ENCODE measurements at places on chromosomes 6 and 20.

GRCh38 chr20:4507288-4507719 lies 214.4 kb upstream of the PRND start:
- no peak for DNase-seq

DNA sequence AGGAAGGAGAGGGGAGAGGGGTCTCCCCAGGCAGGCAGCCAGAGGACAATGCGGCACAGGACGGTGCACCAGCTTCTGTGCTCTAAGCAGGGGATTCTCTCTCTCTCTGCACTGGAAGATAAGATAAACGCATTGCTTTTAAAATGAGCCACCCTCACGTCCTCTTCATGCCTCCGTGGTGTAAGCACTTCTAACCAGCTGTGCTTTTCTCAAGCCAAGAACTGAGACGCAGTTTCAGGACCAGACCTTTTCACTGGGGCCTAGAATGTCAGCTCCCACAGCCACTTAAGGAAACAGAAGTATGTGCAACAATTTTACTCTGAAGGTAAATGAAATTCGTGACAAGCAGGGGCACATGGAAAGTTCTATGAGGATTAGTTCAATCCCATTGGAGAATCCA lies 82.4 kb downstream of the PSMB1 start:
- no peak for DNase-seq

GRCh38 chr6:108114841-108115597 lies 40.5 kb upstream of the OSTM1 start:
- DNase-seq = no peak

GRCh38 chr6:92687278-92687677 lies 732.1 kb downstream of the EPHA7 start:
- no peak for DNase-seq

DNA sequence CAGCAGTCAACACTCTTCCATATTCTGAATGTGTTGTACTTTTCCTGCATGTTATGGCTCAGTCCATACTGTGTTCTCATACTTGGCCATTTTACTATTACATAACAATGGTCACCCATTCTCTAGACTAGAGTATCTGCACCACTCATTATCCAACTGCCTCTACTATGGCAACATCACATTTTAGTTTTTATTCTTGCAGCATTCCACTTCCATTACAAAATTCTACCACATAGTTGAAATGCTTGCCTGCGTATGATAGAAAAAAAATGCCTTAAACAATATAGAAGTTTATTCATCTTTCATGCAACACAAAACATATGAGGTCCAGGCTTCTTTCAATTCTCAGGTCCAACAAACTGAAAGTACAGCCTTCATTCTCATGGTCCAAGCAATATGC lies 128.0 kb downstream of the TENT5A start:
- no peak for DNase-seq

- DNase-seq = no peak
These were observed 5.0 kb downstream of the SPATA2 start for GRCh38 chr20:49910340-49910706.

- no peak for DNase-seq
These were observed 120.1 kb downstream of the CLIC5 start for GRCh38 chr6:45895569-45895968.

DNA sequence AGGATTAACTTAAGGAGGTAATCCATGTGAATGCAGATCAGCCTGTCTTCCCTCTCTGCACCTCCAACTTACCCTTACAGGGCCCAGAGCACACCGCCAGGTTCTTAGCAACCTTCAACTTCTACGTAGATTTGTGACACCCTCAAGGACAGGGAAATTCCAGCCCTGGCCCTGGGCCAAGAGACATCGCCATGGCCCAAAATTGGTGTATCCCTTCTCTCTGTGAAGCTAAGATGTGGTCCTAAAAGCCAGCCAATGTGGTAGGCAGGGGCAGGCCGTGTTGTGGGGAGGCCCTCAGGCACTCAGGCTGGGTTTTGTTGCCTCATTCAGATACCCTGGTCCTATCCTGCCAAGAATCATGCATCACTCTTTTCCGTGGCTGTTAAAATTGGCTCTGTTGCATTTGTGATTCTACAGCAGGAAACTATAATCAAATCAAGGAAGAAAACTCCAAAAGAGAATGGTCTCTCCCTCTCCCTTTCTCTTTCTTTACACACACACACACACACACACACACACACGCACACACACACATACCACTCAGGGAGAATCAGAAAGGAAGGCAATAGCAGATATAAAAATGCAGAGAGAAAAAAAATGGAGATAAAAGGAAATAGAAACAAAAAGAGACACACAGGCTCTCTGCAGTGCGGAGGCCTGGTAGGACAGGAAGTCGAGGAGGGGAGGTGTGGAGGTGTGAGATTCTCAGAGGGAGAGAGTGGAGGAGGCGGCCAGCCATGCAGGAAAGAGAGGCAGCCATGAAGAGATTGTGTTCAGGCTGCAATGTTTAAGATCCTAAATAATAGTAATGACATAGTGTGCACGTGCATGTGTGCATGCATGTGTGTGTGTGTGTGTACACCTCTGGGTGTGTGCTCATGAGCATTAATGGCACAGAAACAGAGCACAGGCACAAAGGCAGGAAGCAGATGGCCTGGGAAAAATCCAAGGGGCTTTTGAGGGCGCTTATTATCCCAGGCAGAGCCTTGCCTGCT lies 201.8 kb upstream of the LRFN2 start:
- no peak for DNase-seq

DNA sequence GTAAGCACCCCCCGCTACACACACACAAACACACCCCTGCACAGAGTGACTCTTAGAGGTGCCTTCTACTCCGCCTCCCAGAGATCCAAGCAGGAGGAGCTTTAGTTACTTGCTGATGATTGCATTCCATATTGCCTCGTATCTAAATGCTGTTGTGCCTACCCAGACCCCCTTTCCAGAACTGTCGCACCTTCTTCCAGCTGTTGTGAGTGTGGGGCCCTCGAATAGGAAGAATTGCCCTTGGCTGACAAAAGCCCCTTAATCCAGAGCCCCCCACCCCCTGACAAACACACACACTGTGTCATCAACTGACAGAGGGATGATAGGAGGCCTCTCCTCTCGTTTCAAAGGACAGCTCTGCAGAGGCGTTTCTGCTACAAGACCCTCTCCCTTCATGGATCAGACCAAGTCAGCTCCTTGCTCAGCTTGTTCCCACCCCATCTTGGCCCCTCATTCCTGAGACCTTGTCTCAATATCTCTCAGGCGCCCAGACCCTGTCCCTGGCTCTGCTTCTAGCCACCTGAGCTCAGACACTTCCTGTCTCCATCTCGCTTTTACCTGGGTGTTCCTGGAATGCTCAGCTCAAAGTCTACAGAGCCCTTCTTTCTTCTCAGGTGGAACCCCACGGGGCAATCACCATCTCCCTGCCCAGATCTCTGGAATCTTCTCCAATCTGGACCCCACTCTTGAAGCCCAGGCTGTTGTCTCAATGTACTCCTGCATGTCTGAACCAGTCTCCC lies 4.0 kb upstream of the VSX1 start:
- DNase-seq = no peak

GRCh38 chr6:154267508-154268106 lies 89.0 kb downstream of the IPCEF1 start:
- DNase-seq = no peak

GRCh38 chr6:137951064-137951597 lies 84.1 kb downstream of the TNFAIP3 start:
- DNase-seq = no peak

DNA sequence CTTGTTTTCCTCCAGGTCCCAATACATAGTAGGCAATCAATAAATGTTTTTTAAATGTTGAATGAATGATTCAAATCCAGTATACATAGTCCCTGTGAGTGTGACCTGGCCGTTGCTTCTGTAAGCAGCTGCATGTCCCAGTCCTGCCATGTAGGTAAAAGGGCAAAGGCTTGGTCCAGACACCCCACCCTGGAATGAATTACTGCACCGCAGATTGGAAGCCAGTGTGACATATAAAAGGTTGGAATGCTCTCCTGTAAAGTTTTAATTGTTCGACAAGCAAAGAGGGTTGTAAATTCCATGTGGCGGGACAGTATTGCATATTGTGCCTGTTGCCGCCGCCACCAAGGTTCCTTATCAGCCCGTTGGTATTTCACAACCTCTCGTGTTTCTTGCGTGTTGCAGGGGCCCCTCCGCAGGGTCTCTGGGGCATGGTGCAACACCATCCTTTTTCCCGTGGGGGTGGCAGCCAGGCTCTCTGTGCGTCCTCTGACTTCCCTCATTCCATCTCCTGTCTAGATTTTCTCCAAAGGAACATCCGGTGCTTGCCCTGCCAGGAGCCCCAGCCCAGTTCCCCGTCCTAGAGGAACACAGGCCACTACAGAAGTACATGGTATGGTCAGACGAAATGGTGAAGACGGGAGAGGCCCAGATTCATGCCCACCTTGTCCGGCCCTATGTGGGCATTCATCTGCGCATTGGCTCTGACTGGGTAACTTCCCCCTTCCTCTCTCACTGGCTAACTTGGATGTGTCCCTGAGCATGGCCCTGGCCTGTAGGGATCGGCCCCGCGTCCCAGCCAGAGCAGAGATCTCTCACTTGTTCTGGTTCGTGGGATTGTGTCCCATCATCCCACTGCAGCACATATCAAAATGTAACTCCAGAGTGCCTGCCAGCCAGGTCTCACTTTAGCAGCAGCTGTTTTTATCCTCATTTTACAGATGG lies 20.3 kb downstream of the POFUT1 start:
- DNase-seq = no peak

GRCh38 chr6:45923831-45924391 lies 91.7 kb downstream of the CLIC5 start:
- no peak for DNase-seq

DNA sequence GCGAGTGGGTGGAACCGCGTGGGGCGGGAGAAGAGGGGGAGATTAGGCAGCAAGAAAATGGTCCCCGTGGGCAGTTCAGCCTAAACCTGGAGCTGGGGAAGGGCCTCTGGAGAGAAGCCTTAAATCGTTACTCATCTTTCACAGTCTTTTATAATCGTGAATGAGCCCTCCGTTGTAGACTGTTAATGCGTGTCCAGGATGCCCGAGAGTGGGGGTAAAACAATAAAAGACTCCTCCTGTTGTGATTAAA lies 11.0 kb upstream of the ELOVL5 start:
- no peak for DNase-seq

GRCh38 chr6:69289689-69290495 lies 506.9 kb downstream of the LMBRD1 start:
- DNase-seq = no peak

DNA sequence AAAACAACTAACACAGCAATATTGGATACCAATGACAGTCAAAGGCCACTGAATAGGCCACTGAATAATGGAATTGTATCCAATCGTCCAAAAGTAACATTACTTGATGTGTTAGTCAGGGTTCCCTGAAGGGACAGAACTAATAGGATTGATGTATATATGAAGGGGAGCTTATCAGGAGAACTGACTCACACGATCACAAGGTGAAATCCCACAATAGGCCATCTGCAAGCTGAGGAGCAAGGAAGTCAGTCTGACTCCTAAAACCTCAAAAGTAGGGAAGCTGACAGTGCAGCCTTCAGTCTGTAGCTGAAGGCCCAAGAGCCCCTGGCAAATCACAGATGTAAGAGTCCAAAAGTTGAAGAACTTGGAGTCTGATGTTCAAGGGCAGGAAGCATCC lies 571.4 kb downstream of the PRKN start:
- no peak for DNase-seq

DNA sequence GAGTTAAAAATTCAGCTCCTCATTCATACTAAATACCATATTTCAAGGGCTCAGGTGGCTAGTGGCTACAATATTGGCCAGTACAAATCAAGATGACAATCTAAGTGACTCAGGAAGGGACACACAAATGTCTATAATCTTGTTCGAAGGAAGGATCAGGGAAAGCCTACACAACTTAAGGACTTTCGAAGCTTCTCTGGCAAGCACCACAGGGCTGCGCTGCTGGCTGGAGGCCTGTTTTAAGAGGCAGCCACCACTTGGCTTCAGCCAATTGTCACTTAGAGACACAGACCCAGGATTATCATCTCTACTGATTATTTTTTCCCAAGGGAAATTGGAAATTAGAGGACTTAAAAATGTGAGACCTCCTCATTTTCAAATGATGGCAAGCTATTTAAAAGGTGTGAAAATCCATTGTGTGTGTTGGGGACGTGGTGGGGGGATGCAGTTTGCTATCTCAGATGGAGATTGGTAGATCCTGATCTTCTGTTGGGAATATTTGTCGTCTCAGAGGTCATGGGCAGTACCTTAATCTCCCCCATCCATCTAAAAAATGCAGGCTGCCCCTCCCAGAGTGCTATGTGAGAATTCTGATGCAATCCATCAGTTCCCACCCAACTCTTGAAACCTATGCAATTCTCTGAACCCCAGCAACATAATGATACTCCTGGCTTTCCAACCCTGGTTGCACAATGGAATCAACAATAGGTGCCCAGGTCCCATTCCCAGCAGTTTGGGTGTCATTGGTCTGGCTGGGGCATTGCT lies 11.3 kb downstream of the ARHGAP40 start:
- no peak for DNase-seq

DNA sequence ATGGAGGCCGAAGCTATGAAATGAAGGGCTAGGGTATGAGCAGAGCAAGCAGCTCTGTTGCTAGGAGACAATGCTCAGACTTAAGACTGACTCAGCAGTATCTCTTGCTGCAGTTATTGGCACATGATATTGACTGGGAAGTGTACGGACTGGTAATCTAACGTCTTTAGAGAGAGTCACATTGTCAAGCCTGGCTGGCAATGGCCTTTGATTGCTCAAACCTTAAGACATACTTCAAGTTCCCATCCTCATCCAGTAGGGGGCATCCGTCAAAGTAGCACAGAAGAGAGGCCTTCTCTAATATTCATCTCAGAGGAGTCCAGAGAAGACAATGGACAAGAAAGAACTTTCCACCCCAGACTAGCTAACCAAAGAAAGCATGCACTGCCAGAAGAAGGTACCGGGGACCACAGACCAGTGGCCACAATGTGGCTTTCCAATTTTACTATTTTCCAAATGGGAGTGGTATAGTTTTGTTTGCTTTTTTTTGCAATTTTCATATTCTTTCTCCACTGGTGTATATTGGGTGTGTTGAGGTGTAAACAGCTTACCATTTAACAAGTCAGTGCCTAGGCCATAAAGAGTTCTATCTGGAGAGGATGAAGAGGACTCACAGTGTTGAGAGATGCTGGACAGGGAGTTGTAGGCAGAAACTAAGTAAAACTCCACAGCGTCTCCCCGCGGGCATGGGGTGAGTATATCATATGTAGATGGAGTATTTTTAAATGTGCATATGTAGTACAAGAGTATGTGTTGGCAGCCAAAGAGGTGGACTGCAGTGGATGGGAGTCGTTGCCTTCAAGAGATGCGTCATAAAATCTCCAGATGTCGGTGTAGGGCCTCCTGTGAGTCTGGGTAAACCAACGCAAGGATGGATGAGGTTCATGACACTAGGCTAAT lies 36.7 kb downstream of the LRFN2 start:
- DNase-seq = no peak

GRCh38 chr20:53382263-53382844 lies 211.3 kb downstream of the ZNF217 start:
- DNase-seq = no peak

DNA sequence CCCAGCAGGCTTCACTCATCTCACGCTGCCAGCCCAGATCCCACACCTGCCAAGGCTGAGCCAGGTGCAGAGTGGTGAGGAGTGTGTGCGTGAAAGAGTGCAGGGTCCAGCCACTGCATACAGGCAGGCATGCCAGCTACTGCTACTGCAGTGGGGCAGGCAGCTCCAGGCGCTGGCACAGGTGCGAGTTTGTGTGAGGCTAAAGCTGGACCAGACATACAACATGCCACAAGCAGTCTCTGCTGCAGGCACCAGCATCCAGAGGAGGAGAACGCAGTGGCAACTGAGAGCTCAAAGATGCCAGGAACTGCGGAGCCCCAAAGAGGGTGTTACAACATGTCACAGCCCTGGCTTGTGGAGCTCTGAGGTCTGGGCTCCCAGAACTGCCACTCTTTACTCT lies 149.8 kb downstream of the EYS start:
- no peak for DNase-seq

GRCh38 chr6:169864148-169865020 lies 113.0 kb downstream of the ERMARD start:
- no peak for DNase-seq

Measured in activated CD4-positive, CD25-positive, alpha-beta regulatory T cell treated with anti-CD3 and anti-CD28 coated beads, Interleukin-2, amount 50 U/mL, for 72 hours (primary cell).